ENCODE measurements at places on chromosomes 13 and 19. TPM values are rescaled to one million over a fixed set of nuclear protein-coding genes. Genes with fewer than 3 reads are reported as not detected.
A peak's percentile ranks its signal among the peaks of the same experiment; 100 is the strongest.

DNA sequence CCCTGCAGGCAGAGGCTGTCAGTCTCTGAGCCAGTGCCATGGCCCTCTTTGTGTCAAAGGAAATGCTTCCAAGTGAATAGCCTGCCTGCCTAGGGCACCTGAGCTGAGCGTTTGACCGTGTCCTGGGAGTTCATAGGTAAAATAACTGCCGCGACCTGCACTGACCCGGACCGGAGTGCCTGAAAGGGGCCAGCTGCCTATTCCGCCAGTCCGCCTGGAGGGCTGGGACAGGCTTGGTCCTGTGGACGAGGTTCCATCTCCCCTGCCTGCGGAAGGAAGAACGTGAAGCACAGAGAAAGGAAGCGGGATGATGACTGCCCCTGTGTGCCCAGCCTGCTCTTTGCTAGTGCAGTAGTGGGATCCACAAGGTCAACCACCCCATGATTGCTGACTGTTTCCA, 17.5 kb upstream of the ZNF492 start:
- ATAC-seq = no peak

GRCh38 chr19:47430041-47430802, 10.9 kb upstream of the MEIS3 start:
- peak; percentile 15 for ATAC-seq

The KRTDAP gene
- total RNA-seq = not detected

The MIA gene
- total RNA-seq = 1.4 TPM

DNA sequence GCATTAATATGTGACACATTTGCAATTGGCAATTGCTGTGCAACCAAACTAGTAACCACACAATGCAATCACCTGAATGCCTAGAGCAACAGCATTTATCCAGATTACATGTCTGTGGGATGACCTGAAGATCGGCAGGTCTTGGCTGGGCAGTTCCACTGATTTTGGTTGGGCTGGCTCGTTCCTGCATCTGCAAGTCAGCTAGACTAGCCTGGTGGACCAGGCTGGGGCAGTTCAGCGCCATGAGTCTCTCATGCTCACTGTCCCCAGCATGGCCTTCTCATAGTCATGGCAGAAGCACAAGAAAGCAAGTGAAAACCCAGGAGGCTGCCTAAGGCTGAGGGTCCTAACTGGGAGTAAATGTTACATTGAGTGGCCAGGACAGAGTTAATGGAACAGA, 229.1 kb upstream of the TSHZ3 start:
- ATAC-seq = no peak

GRCh38 chr13:20185366-20186056, 7.2 kb downstream of the GJB2 start:
- no peak for ATAC-seq

DNA sequence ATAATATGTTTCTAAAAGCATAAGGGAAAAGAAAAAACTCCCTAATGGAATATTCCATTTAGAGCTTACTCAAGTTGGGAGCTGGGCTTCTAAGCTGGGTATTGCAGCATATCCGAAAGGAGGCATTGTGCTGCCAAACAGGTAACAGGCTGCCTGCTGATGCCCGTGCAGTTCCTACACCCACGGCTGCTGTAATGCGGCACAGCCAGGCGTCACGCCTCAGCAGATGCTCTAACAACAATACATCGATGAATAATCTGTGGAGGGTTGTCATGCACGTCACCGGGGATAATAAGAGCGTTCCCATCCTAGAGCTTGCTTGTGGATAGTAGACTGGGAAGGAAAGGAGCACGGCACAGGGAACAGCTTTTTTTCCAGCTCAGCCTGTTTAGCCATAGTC, 1582.1 kb upstream of the SLC10A2 start:
- ATAC-seq = no peak

- ATAC-seq = no peak
Observed at GRCh38 chr19:34639491-34640085, 37.4 kb downstream of the SCGB2B2 start.

DNA sequence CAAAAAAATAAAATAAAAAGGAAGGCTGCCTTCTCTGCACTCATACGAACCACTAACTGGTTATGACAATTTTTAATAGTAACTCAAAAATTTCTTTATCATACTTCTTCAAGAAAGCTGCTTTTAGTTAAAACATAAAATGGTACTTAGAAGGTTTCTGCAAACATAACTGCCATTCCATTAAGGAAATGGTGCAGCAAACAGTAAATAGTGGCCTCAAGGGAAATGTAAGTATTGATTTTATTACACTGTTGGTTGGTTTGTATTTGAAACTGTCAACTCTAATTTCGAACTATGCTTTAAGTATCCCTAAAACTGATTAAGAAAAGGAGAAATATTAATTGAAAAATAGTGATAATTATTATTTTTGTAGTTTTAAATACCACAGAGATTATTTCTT, 278.0 kb downstream of the DACH1 start:
- no peak for ATAC-seq

GRCh38 chr13:112757759-112758086, 67.9 kb downstream of the ATP11A start:
- no peak for ATAC-seq

- ATAC-seq = no peak
Observed at GRCh38 chr13:50826035-50826434, 17.5 kb downstream of the DLEU7 start.

The SLITRK6 gene
- total RNA-seq = 2.4 TPM

- peak; percentile 40 for ATAC-seq
Observed at GRCh38 chr13:108269601-108270328, at the start of gene TNFSF13B. Gene TNFSF13B, plus strand, starts transcription at chr13:108269718. Its CDS starts 178 bp downstream, at chr13:108269896.

DNA sequence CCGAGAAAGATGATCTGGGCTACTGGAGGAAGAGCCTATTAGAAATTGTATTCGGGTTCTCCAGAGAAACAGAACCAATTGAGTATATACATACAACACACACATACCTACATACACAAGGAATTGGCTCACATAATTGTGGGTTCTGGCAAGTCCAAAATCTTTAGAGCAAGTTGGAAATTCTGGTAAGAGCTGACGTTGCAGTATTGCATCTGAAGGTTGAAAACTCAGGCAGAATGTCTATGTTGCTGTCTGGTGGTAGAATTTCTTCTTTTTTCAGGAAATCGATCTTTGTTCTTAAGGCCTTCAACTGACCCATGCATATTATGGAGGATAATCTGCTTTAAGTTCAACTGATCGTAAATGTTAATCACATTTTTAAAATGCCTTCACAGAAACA, 15.5 kb upstream of the OLFM4 start:
- ATAC-seq = no peak

GRCh38 chr13:20798027-20798426, 24.3 kb upstream of the EEF1AKMT1 start:
- ATAC-seq = no peak

DNA sequence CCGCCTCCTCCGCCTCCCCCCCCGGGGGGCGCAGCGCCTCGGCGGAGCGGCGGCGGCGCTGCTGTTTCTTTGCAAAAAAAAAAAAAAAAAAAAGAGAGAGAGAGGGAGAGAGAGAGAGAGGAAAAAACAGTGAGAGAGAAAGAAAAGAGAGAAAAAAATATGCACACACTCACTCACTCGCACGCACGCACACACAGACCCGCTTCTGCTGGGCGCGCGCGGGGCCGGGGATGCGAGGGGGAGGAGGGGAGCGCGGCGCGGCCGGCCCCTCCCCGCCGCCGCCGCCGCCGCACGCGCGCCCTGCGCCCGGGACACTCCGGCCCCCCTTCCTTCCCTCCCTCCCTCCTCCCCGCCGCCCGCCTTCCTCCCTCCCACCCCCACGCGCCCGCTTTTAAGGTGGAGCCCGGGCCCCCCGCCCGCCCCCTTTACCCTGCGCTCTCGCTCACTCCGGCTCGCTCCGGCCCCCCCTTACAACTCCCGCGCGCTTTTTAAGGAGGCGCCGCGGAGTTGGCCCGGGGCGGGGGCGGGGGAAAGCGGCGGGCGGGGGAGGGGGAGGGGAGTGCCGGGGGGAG, at the start of gene SAMD1:
TSS of gene SAMD1 (minus strand) at position 243 of the 572 bp plus-strand sequence.
- peak; percentile 82 for ATAC-seq

- ATAC-seq = peak; percentile 90
Observed at GRCh38 chr13:43516401-43516833, 270.4 kb downstream of the ENOX1 start.

The KLK12 gene
- not detected for total RNA-seq

- ATAC-seq = no peak
Observed at GRCh38 chr19:8127311-8127710, 22.1 kb downstream of the FBN3 start.

GRCh38 chr19:7912697-7913564, 1.7 kb upstream of the TGFBR3L start:
- no peak for ATAC-seq

The ETV2 gene
- total RNA-seq = not detected

GRCh38 chr13:72489751-72490150, 237.7 kb downstream of the MZT1 start:
- ATAC-seq = no peak

GRCh38 chr13:35514061-35514477, 37.6 kb upstream of the MAB21L1 start:
- ATAC-seq = no peak

The WDFY2 gene
- 6.3 TPM for total RNA-seq

DNA sequence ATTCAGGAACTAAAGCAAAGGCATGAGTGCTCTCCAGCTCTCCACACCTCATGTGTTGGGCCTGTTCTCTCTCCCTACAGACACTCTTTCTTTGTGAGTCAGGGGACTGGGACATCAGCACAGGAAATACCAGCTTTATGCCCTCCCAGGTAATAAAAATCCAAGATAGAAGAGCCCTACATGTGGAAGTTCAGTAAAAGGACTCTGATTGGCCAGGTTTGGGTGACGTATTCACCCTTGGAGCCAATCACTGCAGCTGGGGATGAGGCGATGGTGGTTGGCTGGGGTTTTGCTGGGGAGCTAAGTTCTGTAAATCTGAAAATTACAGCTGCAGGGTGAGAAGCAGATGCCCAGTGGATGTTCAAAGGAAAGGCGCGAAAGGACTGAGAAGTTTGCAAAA, 32.5 kb downstream of the CCDC70 start:
- no peak for ATAC-seq

The PNKP gene
- 27.9 TPM for total RNA-seq

DNA sequence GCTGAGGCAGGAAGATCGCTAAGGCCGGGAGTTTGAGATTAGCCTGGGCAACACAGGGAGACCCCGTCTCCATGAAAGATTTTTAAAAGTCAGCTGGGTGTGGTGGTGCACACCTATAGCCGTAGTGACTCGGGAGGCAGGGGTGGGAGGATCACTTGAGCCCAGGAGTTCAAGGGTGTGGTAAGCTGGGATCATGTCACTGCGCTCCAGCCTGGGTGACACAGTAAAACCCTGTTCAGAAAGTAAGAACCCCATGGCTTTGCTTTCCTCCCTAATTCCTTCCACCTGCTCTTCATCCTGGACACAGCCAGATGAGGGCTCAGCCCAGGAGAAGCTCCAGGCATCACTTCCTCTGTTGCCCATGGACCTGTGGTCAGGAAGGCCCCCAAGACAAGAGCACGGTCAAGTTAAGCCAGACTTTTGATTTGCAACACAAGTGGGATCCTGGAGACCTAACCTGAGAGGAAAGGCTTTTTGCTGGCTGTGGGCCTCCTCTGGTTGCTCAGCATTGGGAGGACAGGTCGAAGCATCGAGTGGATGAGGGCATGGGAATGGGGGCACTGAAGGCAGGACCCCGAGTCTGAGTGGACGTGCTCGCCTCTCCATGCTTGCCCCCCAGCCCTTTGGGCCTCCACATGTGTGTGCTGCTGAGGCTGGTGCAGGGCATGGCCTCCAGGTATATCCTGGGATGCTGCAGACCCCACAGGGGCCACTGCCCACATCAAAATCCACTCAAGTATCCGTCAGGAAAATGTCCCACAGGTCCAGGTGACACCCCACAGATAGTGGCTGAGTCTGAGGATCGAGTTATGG, 25.4 kb downstream of the TUBA3C start:
- ATAC-seq = no peak

DNA sequence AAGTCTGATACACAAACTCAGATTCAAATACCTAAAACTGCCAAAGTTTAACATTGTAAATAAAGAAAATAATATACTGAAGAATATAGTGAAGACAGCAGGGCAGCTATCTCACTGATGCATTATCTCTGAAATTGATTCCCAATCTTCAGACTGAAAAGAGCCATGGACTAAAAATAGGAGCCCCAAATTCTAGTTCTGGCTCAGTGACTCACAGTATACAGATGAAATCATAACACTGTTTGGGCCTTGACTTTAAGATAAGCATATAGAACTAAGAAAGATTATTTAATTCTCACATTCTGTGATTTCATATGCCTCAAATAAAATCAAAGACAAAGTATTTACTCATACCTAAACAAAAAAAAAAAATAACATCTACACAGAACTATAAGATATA, 53.9 kb downstream of the RBM26 start:
- no peak for ATAC-seq

DNA sequence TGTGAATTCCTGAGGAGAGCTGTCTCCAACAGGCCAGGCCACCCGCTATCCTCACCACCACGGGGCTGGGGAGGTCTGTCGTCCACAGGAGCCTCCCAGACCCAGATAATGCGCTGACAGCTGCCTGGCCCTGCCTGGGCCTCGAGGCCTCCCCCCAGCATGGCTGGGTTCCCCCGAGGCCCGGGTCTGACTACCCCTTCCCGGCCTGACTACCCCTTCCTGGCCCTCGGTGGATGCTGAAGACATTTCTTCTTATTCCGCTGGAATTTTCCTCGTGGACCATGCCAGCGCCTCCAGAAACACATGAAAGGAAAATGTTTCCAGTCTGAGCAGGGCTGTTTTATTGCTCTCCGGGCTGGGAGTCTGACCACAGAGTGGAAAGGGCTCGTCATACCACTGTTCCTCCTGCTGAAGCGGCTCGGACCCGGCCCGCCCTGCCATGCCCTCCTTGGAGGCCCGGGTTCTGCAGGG, 16.8 kb upstream of the COMP start:
- no peak for ATAC-seq

The SPACA4 gene
- total RNA-seq = not detected

The SIPA1L3 gene
- 5.9 TPM for total RNA-seq

DNA sequence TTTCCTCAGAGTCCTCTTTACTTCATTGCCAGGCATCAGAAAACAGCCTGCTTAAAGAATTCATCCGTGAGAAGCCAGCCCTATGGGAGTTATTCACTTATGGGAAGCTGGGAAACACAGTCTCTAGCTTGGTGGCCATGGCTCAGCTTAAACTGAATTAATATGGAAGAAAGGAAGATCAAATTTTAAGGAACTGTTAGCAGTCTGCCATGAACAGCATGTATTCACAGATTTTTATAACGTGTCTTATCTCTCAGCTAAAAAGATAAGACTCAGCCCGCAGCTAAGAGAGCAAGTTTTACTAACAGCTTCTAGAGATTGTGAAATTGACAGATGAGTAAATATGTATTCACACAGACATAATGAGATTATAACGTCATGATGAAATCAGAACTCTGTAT, 253.7 kb upstream of the RXFP2 start:
- ATAC-seq = no peak

GRCh38 chr13:51632591-51633362, 48.5 kb downstream of the WDFY2 start:
- peak; percentile 51 for ATAC-seq

Measured in gastroesophageal sphincter (tissue), 4 donors.